ENCODE measurements at places on chromosomes 7 and 10.
A peak's percentile ranks its signal among the peaks of the same experiment; 100 is the strongest.

DNA sequence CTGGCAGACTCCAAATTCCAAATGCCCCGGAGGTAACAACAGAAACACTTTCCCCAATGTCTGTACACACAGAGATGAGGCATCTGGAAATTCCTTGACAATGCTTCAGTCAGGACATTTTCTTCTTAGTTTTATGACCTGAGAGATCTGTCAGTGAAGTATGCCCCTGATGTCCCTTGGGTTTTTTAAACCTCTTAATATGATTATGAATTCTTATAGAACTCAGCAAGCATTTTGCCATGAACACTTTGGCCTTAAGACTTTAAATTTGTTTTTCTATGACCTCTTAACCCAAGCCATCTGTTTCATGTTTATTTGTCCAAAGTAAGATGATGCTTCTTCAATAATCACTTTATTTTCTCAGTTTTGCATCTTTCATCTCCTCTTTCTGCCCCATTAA, 1206.2 kb downstream of the GATA3 start:
- no peak for DNase-seq

DNA sequence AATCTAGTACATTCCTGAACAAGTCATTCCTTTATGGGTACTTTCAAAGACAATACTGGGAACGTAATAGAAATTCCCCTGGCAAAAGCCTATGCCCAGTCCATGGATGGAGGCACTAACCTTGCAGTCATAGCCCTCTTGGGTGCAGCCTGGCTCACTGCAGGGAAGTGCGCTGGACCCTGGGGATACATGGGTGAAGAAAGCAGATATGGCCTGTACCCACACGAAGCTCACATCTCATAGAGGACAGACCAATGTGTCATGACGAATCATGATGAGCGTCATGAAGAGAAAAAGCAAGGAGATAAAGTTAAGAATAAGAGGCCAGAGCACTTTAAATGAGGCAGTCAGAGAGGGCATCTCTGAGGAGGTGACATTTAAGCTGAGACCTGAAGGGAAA, 11.8 kb downstream of the PRLHR start:
- DNase-seq = no peak

DNA sequence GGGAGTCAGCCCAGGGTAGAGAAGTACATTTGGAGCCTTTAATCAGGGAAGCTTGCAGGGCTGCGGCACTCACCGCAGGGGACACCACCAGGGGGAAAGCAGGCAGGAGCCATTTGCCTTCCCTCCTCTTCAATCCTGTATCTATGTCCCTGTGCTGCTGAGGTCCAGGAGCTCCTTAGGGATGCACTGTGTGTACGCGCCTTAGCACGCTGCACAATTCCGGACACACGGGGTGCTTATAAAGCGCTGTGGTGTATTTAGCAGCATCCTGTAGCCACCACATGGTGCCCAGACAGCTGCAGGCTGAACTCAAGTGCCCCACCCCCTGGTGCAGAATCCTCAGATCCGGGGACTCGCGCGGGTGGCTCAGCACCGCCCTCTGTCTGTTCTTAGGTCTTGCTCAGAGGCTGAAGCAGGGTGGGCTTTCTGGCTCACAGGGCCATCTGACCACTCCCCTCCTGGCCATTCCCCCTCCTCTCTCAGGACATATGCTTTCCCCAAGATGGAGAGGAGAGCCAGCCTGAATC, 421.4 kb downstream of the SDK1 start:
- no peak for DNase-seq

DNA sequence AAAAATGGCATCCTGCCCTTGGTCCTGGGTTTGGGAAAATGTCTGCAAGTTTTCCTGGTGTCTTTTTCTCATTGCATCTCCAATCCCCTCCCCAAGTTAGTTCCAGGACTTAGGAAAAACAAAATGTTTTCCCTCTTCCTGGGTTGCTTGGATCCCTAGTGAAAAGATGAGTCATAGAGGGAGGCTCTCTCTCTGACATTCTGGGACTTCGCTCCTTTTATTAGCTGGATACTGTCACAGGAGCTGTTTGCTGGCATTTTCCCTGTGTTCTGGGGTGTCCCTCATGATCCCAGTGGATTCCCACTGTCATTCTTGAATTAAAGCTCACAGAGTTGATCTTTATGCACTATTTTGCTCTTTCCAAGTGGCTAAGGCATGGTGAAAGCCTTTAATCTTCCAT, 316.4 kb upstream of the MBL2 start:
- DNase-seq = no peak

- DNase-seq = no peak
These were observed 77.9 kb upstream of the HECW1 start for GRCh38 chr7:43034535-43035002.

- DNase-seq = no peak
These were observed 516.4 kb downstream of the RPS24 start for GRCh38 chr10:78550090-78550489.

- no peak for DNase-seq
These were observed 231.3 kb downstream of the LRMDA start for GRCh38 chr10:75662715-75663114.

DNA sequence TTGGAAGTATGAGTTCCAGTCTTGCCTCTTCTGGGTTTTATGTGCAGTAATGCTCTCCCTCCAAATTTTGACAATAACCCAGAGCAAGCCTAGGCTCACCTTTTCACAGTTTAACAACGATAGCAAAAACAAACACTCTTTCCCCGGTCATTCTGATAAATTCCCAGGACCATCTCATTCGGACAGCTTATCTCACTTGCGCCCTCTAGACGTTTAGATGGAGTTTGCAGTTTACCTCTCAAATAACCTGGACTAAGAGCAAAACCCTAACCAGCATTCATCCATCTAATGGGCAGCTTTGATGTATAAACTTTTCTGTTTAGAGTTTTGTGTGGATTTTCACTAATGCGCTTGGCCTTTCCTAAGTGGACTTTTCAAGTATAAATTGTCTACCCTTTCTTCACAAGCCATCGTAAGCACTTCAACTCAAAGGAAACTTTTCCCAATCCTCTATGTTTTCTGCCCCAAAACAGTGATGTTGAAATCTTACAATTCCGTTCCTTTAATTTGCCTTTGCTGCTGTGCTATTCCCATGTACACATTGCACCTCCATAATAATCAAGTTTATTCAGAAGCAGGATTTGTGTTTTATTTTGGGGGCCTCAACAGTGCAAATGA, 114.9 kb downstream of the HDAC9 start:
- DNase-seq = no peak

- no peak for DNase-seq
These were observed 87.9 kb upstream of the KLF14 start for GRCh38 chr7:130821864-130822263.

GRCh38 chr7:27251136-27251651, 8.6 kb downstream of the EVX1 start:
- no peak for DNase-seq

DNA sequence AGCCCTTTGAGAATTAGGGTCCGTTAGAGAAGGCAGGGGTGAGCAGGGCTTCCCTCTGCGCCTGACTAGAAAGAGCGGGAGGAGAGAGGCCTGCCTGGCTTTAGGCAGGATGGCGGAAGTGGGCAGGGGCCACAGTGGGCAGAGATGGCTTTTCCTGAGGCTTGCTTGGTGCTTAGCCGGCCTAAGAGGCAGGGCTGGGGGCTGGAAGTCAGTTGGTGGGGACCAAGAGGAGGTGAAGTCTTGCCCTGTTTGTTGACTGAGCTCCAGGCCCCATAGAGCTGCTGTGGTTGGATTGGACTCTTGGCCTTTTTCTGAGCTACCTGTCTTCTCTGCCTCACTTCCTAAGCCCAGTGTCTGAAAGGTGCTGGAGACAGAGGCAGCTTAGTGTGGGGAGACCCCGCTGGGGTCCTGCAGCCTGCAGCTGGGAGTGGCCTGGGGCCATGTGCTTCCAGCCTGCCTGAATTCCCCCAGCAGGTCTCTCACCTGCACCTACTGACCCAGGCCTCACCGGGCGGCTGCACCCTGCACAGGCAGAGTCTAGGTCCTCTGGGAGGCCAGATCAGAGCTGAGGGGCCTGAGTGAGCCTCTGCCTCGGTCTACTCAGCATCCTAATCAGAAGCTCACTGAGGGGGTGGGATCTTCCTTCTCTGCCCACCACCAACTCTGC, 4.8 kb downstream of the FAM241B start:
- DNase-seq = no peak

DNA sequence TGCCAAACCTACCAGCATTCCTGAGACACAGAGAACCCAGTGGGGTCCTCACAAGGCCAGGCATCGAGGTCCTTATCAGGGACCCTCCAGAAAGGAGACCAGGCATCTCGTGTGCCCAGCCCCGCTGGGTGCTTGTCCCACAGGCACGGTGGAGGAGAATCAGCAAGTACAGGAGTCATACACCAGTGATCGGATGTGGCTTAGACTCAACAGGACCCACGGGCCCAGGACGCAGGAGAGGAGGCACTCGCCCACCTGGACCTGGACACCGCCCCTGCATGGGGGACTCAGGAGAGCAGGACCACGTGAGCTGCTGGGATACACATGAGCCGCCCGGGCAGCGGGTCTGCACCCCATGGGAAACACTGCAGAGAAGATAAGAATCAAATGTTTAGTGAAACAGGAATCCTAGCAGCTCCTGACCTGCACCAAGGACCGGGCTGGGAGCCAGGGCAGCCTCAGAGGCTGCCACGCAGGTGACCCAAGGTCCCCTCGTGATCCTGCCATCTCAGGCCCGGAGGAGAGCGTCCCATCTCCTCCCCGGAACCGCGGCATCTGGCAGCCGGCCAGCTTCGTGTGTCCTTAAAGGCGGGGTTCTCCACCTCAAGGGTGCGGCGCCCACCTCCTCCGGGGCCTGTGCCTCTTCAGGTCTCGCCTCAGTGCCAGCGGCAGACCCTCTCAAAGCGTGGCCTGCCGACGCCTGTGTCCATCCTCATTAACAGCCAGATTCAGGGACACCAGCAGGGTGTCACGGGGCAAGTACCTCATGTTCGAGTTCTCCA, 59.2 kb downstream of the FOXL3 start:
- no peak for DNase-seq

GRCh38 chr7:27186668-27187474, 1.8 kb upstream of the HOXA11 start:
- no peak for DNase-seq

DNA sequence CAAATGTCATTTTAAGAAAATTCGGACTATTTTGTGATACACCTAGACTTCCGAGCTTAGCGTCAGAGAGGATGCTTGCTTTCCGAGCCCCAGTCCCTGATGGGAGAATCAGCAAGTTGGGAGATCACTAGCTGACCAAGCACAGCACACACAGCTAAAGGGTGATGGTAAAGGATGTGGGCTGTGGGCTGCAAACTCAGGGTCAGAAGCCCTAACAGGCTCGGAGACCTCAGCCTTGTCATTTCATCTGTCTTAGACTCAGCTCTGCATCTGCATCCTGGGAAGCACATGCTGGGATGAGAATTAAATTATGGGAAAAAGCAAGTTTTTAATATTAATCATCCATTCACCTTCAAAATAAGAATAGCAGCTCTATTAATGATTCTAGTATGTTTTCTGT, 3.3 kb downstream of the CUBN start:
- no peak for DNase-seq

DNA sequence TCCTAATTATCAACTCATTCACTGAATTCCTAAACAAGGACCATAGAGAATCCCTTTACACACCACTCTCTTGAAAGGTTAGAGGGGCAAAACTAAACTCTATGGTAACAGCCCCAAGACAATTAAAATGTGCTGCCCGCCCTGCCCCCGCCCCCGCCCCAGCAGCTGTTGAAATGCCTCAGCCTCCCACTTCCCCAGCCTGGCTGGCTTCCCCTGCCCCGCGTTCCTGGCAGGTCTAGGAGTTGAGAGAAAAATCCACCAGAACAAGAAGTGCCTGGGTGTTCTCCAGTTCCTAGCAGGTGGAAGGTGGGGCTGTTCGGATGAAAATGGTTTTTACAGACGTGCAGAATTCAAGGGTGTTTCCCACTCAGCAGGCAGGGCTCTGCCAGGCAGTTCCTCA, 109.5 kb upstream of the ZEB1 start:
- DNase-seq = no peak

DNA sequence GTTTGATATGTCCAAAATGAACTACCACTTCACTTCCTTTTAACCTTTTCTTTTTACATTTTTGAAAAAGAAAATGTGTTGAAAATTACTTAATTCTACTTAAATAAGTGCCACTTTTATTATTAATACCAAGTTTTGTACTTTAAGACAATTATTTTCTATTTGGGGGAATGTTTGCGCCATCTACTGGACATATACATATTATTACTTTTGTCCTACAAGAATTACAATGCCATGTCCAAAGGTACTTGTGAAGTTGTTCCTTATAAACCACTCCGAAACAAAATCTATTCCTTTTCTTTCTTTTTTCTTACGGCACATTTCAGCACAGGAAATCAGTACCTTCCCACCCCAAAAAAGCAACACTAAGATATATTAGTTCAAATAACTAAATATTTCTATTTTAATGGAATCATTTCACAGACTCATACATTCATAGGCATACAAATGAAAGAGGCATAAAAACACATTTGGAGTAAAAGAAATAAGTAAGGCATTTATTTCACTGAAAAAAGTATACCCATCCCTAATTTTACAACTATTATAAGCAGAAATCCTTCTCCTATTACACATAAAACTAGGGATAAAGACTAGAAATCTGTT, 169.9 kb downstream of the RNF133 start:
- peak; percentile 28 for DNase-seq

DNA sequence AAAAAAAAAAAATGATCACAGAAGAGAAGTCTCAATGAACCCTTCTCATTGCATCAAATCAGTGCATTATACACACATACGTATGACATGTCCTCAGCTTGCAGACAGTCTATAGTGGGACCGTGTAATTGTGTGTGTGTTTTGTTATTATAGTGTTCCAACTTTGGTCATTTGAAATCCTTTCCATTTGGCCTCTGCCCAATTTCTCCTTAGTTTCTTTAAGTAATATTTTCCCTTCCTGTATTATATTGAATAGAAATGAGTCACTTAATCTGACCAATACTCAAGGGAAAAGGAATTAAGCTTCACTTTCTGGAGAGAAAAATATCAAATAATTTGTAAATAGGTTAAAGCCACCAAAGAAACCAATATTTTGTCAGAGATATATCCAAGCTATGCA, 415.5 kb upstream of the SORCS1 start:
- DNase-seq = no peak

- DNase-seq = no peak
These were observed 72.8 kb downstream of the PODXL start for GRCh38 chr7:131483586-131483985.

DNA sequence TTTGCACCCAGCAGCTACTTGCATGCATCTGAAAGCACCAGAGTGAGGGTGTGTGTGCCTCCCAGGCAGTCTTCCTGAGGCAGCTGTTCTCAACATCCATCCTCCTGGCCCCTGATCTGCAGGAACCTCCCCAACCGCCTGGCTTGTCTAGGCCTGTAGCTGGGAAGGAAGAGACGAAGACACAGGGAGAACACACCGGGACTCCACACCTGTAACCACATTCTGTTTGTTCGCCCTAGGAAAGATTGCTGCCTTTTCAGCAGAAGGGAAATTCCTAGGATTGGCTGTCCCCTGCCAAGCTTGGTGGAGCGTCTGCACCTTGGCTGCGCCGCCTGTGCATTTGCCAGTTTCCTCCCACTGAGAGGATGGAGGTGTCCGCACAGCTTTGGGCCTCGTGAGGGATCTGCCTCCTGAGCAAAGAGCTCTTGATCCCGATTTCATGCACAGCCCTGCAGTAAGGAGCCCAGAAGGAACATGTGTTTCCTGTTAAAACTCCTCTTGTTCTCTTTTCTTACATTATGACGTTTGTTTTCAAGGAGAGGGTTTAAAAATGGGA, 154.6 kb downstream of the TPST1 start:
- no peak for DNase-seq

Measured in putamen (tissue), 1 donor.